ENCODE measurements at places on chromosomes 2 and 18.

DNA sequence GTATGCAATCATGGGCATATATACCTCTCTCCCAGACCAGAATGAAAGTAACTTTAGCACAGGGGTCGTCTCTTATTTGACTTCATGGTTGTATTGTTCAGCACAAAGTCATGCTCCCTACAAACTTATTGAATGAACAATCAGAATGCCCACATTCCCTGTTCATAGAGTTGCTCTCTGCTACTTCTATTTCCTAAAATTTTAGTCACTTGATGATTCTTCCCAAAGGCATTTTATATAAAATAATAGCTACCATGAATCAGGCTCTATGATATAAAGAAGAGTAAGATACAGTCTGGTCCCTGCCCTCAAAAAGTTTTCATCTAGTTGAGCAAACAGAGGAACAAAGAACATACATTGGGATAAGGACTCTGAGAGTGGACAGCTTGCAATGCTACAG lies 162.2 kb downstream of the SLC39A10 start:
- DNase-seq: no peak

GRCh38 chr2:144452169-144452988 lies 67.5 kb downstream of the ZEB2 start:
- DNase-seq: no peak

DNA sequence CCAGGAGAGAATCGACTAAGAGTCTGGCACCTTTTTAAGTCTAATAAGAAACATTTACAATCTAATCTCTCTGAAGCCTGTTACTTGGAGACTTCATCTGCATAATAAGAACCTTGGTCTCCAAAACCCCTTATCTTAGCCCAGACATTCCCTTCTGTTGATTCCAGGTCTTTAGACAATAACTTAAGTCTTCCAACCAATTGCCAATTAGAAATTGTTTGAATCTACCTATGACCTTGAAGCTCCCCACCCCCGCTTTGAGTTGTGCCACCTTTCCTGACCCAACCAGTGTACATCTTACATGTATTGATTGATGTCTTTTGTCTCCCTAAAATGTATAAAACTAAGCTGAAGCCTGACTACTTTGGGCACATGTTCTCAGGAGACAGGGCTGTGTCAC lies 49.5 kb upstream of the DTNA start:
- DNase-seq: no peak

DNA sequence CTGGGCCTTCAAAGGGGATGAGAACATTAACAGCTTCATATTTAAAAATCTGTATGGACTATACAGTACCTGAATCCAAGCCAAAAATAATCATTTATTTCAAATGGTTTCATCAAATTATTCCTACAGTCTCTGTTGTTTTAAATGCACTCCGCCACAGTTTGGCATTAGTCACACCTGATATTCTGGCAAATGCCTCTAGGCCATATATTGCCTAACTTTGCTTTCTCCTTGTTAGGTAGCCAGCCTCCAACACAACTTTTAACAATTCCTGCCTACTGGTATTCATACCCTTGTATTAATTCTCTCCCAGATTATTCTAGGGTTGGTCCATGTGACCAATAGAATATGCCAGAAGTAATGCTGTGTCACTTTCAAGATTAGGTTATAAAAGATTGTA lies 146.6 kb upstream of the FANCL start:
- DNase-seq: no peak

DNA sequence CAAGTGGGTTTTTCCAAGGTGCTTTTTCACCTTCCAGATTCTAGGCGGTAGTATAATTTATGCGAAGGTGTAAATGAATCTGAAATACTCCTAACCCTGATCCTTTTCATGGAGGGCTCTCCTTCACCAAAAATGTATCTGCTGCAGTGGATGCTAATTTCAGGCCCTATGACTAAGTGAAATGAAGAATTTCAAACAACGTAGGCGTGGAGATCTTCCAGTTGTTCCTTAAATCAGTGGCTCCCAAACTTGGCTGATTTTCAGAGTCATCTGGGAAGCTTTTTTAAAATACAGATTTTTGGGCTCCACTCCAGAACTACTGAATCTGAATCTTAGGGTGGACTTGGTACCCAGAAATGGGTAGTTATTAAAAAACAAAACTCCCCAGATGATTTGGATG lies 5.5 kb downstream of the GCKR start:
- no peak for DNase-seq

DNA sequence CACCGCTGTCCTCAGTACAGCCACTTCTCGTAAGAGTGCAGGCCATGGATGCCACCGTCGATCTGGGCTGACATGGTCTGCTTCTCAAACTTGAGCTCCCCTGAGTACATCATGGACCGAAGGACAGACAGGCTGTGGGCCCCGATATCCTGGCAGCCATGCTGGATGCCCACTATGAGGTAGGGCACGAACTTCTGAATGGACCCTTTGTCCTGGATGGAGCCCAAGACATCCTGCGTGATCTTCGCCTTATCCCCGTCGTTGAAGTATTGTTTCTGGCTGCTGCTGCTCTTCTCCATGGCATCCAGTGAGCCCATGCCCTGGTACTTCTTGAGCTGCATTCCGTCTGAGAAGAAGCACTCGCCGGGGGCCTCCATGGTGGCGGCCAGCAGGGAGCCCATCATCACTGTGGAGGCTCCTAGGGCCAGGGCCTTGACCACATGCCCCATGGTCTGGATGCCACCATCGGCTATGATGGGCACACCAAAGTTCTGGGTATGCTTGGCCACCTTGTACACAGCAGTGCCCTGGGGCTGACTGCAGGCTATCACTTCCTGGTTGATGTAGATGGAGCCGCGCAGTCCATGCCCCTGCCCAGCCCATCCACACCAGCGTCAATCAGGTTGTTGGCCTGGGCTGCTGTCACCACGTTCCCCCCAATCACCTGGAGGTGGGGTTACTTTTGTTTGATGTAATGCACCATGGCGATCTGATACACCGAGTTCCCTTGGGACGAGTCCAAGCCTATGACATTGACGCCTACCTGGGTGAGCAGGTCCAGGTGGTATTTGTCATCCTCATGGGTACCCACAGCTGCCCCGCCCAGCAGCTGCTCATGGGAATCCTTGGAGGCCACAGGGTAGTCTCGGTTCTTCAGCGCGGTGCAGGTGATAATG lies 21.8 kb downstream of the CFLAR start:
- DNase-seq: no peak

GRCh38 chr2:25851740-25852503 lies 26.4 kb downstream of the ASXL2 start:
- DNase-seq: peak; percentile 40

- no peak for DNase-seq
Measured at GRCh38 chr2:15780912-15781574, 159.3 kb upstream of the MYCN start.

GRCh38 chr2:174673440-174673839 lies 75.8 kb upstream of the WIPF1 start:
- DNase-seq: no peak

- DNase-seq: no peak
Measured at GRCh38 chr2:18701546-18701945, 112.2 kb upstream of the NT5C1B start.

DNA sequence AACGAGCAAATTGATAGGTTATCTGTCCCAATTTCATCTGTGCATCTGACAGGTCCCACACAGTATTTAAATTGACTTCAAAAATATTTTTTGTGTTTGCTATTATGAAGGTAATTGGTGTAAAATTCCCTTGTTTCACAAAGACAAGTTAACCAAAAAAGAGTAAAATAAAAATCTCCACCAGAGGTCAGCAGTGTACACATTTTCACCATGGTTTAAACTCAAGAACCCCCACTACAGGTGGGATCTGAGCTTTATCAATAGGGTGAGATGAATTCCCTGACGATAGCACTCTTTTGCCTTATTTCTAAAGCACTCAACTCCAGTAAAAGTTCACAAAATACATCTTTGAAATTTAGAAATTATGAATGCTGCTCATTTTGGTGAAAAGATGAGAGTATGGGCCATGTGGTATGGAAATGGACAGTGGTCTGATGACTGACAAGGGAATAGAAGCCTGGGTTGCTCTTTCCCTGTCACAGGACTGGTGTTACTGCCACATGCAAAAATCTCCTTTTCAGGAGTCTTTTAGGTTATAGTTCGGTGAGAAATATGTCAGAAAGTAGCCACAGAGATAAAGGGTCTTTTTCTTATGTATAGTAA lies 68.0 kb downstream of the SERPINB8 start:
- peak; percentile 27 for DNase-seq

- DNase-seq: no peak
Measured at GRCh38 chr18:12772111-12772510, 69.3 kb downstream of the PSMG2 start.

- peak; percentile 20 for DNase-seq
Measured at GRCh38 chr2:37232131-37232933, 874 bp downstream of the NDUFAF7 start.

- DNase-seq: no peak
Measured at GRCh38 chr2:121087117-121087516, 197.9 kb downstream of the TFCP2L1 start.

- no peak for DNase-seq
Measured at GRCh38 chr2:163490281-163490680, 245.5 kb downstream of the FIGN start.

GRCh38 chr2:165240916-165241315 lies 1.7 kb downstream of the SCN2A start:
- no peak for DNase-seq

- no peak for DNase-seq
Measured at GRCh38 chr2:554444-554843, 122.8 kb downstream of the TMEM18 start.

DNA sequence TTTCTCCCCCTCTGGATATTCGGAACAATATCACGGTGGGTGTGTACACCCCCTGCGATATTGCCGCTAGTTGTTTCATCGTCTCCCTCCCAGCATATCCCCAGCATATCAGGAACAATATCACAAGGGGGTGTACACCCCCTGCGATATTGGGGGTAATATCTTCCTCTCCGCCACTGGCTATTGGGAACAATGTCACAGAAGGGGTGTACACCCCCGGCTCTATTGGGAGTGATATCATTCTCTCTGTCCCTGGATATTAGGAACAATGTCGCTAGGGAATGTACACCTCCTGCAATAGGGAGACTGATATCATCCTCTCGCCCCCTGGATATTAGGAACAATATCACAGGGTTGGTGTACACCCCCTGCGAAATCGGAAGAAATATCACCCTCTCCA lies 1932.0 kb downstream of the SUCLG1 start:
- no peak for DNase-seq

GRCh38 chr18:31478688-31479087 lies 19.3 kb upstream of the DSG2 start:
- DNase-seq: no peak

DNA sequence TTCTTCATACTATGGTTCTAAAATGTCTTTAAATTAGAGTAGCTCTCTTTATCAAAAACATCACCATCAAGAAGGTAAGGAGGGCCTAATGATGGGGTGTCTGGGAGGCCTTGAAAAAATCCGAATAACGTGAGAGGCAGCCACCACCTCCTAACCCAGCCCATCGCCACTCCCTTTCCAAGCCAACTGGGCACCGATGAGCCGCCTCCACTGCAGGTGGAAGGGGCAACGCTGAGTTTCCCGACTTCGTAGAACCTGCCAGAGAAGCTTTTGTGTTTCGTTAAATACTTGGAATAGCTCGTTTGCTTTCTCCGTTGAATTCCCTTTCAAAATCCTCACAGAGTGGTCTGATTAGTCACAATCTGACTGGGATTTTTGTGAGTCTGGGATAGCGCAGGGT lies 22.0 kb upstream of the RPL31 start:
- no peak for DNase-seq

GRCh38 chr2:14827226-14828023 lies 194.9 kb downstream of the LRATD1 start:
- DNase-seq: no peak

- peak; percentile 62 for DNase-seq
Measured at GRCh38 chr2:206274434-206275311, at the start of gene ZDBF2. Gene ZDBF2, plus strand, starts transcription at chr2:206274663. Its CDS starts 7,187 bp downstream, at chr2:206281850.

Data from GM19239 (cell line).